ENCODE measurements at places on chromosomes 5 and 9.

- DNase-seq = peak; percentile 37
Observed at GRCh38 chr9:20356403-20357036, 265.8 kb downstream of the MLLT3 start.

DNA sequence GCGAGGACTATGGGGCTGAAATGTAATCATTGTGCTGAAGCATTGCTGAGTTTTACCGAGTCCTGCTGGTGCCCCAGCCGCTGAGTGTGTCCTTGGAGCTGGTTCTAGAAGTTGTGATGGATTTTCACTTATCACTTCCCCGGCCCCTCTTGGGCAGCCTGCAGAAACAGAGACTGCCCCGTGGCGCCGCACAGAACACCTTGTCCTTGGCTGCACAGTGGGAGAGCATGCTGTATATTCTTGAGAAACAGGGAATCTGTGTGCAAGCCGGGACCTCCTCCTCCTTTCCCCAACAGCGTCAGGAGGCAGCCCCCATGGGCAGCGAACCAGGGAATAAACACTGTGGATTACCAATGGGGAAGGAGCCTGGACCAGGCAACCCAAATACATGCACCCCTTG is 90.6 kb upstream of the RUFY1 start:
- DNase-seq = no peak

DNA sequence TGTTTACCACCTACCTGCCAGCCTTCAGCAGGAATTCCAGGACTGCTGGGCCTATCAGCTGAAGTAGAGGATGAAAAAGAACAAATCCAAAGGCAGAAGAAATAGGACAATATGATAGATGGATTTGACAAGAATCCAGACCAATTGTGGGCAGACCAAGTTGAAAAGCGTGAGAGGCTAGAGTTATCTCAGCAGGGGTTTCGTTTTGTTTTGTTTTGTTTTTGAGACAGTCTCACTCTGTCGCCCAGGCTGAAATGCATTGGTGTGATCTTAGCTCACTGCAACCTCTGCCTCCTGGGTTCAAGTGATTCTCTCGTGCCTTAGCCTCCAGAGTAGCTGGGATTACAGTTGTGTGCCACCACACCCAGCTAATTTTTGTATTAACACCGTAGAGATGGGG is 113.2 kb downstream of the PALM2AKAP2 start:
- no peak for DNase-seq

GRCh38 chr5:10726179-10726912 is 34.7 kb downstream of the DAP start:
- no peak for DNase-seq

GRCh38 chr5:164027738-164028137 is 522.3 kb downstream of the MAT2B start:
- no peak for DNase-seq

DNA sequence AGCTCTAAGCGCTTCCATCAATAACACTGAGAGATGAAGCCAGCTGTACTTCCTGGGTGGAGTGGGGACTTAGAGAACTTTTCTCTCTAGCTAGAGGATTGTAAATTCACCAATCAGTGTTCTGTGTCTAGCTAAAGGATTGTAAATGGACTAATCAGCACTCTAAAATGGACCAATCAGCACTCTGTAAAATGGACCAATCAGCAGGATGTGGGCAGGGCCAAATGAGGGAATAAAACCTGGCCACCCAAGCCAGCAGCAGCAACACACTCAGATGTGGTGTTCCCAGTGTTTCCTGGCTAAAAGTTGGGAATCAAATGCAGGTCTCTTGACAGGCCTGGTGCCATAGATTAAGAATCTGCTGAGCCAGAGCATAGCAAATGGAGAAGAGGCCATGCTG is 60.5 kb downstream of the ALDH7A1 start:
- DNase-seq = no peak

- DNase-seq = no peak
Observed at GRCh38 chr5:6674421-6674820, 38.8 kb upstream of the TENT4A start.

DNA sequence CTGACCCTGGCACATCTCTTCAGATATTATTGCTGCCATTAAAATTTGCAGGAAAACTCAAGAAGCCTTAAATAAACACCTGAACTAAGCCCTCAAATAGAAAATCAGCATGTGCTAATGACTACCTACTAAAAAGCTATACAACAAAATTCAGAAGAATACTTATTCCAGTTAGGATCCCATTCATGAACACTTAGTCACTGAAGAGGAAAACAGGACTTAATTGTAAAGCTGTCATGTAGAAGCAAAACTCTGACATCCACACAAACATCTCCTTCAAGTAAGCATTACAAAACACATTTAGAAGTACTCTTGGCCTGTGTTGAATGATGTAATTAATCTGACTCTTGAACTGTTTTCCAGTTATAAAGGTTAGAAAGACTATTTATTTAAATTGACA is 19.9 kb downstream of the ELL2 start:
- no peak for DNase-seq

DNA sequence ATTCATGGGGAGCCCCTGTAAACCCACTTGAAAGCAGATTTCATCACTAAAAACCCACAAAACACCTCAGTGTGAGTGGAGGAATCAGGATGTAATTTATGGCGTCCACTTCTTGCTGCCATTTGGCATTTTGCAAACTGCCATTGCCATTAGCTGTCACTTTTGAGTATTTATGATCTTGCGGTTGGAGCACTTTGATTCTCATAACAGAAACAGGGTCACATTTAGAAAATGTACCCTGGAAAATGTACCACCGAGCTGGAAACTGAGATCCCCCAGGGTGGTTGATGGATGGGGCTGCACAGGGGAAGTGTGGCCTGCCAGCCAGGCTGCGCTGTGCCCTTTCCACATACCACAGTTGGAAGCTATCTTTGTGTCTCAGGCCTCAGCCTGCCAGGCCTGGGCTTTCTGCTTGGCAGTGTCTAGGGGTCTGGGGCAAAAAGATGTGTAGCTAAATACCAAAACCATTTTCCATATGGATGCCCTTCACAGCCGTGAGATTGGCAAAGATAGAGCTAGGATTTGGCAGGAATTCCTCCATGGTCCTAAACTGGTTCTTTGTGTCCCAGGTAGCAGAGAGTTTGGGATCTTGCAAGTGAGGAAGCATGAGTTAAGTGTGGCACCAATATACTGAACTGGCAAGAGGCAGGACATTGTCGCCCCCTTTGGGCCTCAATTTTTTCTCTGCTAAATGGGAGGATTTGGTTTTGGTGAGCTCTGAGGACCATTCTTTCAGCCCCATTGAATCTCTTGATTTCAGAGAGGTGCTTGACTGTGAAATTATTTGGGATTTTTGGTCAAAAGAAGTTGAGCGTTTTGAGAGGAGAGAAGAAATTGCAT is 46.2 kb downstream of the GALNT10 start:
- DNase-seq = no peak

GRCh38 chr9:69925452-69925851 is 104.8 kb downstream of the CFAP95 start:
- no peak for DNase-seq

DNA sequence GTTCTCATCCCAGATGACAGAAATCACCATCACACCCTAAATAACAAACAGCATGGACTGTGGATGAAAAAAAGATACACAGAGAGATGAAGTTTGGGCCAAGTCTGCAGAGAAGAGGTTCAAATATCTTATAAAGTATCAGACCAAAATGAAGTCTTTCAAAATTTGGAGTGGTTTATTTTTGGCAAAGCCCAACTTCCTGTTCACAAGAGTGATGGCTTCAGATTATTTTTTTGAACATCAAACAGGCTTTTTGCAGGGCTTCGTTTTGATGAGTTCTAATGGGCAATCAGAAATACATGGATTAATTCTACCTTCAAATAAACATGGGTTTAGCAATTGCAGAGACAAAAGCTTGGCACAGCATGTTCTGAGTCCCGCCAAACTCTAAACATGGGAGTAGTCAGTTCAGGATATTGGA is 378.2 kb upstream of the RPS23 start:
- DNase-seq = no peak

- no peak for DNase-seq
Observed at GRCh38 chr5:178330791-178331404, 98.3 kb upstream of the PHYKPL start.

GRCh38 chr5:122576256-122577016 is 198.4 kb upstream of the SNX2 start:
- no peak for DNase-seq

DNA sequence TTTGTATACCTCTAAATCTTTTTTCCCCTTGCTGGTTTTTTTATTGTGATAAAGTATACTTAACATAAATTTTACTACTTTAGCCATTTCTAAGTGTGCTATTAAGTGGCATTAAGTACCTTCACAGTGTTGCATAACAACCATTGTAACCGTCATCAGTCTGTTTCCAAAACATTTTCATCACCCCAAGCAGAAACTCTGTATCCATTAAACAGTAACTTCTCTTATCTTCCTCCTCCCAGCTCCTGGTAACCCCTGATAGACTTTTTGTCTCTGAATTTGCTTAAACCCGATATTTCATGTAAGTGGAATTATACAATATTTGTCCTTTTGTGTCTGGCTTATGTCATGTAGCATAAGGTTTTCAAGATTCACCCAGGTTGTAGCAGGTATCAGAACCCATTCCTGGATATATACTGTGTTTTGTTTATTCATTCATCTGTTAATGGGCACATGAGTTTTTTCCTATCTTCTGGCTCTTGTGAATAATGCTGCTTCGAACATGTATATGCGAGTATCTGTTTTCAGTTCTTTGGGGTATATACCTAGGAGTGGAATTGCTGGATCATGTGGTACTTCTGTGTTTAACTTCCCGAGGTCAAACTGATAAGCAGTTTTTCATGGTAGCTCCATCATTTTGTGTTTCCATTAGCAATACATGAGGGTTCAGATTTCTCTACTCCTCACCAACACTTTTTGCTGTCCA is 66.4 kb downstream of the EHMT1 start:
- no peak for DNase-seq

- no peak for DNase-seq
Observed at GRCh38 chr5:96720408-96720807, 58.2 kb downstream of the CAST start.

- DNase-seq = no peak
Observed at GRCh38 chr5:36944607-36945225, 68.1 kb downstream of the NIPBL start.

GRCh38 chr5:62306323-62306895 is 403 bp downstream of the KIF2A start:
- DNase-seq = no peak

- DNase-seq = no peak
Observed at GRCh38 chr5:2898661-2899060, 147.2 kb upstream of the IRX2 start.

GRCh38 chr5:151093476-151093889 is 12.6 kb upstream of the TNIP1 start:
- DNase-seq = no peak

- DNase-seq = no peak
Observed at GRCh38 chr9:135732569-135733257, 30.7 kb downstream of the KCNT1 start.

DNA sequence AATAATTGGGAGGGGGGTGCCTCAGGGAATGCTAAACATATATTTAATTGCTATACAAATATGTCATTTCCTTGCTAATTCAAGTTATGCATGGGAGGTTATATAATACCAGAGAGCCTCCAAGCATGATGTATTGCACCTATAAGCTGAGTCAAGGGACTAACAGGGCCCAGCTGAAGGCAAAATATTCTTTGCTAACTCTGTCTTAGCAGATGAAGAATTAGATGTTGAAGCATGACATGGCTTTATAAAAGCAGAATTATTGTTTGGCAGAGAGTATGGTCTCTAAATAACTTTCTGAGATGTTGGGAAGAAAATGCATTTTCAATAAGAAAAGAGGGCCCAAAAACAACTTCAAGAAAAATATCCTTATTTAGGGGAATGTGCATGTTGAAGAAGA is 60.4 kb downstream of the SGCD start:
- no peak for DNase-seq

- peak; percentile 66 for DNase-seq
Observed at GRCh38 chr5:81165493-81166119, 67.5 kb upstream of the CKMT2 start.

GRCh38 chr9:38089387-38090165 is 20.5 kb upstream of the SHB start:
- no peak for DNase-seq

Measured in T-cell (primary cell).